Daoy (cell line): ENCODE measurements at places on chromosomes 3 and 15. TPM values are rescaled to one million over a fixed set of nuclear protein-coding genes. Genes with fewer than 3 reads are reported as not detected.

RYR3 gene
- total RNA-seq: 0.74 and 4.7 TPM in 2 replicates

CYP19A1 gene
- total RNA-seq: 2.5 and 2.8 TPM in 2 replicates

SKOR1 gene
- not detected in 2 replicates for total RNA-seq

ARHGAP31 gene
- 14.3 and 14.6 TPM in 2 replicates for total RNA-seq

RBP2 gene
- not detected in 2 replicates for total RNA-seq
